ENCODE measurements at places on chromosomes 3 and 15.
A peak's percentile ranks its signal among the peaks of the same experiment; 100 is the strongest.

DNA sequence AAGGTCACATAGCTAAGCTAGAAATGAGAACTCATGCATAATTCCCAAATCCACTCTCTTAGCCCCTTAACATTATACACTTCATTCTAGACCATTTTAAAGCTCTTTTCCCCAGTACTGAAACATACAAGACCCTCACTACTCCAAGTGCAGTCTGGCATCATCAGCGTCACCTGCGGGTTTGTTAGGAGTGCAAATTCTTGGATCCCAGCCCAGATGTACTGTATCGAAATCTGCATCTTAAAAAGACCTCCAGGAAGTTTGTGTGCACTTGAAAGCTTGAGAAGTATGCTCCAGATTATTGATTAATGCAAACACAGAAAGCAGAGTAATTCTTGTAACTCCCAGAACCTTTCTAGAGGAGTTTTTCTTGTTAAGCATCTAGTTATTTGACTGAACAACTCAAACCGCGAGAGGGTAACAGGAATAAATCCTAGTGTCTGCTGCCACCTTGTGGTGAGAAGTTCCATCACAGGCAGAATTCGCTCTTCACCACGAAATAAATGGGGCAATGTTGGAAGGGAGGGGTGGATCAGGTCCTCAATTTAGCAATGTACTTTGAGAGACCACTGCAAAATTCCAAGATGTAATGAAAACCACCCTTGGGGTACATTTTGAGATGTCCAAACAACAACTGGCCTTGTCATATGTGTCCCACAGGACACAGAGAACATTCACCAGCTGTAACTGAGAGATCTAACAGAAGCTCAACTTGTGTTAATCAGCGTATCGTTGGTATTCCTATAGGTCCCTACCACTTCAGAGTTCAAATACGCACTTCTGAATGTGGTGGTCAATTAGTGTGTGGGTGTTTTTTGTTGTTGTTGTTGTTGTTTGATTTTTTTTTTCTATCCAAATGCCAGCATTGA is 583 bp upstream of the C3orf49 start:
- peak; percentile 69 for DNase-seq

DNA sequence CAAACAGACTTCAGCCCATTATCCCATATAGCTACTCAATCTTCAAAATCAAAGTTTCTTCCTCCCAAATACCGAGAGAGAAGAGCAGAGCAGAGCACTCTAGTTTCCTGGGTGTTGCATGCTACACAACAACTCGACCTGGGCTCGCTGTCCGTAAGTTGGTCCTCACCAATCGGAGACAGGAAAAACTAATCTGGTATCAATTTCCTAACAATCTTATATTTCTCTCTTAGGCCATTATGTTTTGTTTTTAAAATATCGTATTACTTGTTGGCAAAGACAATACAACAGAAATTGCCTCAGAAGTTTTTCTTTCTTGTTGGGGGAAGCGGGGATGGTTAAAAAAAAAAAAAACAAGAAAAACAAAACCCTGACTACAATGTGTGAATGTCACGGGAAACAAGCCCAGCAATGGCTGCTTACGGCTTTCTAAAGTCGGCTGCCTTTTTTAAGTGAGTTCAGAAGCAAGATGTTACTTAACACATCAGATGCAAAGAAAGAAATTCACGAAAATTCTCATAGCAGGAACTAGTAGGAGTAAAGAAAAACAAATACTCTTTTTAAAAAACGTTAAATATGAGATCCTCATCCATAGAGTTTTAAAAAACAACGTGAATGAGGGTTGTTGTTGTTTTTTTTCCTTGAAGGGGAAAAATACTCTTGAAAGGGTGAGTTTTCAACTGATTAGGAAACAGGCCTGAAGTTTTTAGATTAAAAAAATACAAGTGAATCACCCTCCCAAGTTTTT is 1.9 kb downstream of the VGLL4 start:
- DNase-seq = no peak

DNA sequence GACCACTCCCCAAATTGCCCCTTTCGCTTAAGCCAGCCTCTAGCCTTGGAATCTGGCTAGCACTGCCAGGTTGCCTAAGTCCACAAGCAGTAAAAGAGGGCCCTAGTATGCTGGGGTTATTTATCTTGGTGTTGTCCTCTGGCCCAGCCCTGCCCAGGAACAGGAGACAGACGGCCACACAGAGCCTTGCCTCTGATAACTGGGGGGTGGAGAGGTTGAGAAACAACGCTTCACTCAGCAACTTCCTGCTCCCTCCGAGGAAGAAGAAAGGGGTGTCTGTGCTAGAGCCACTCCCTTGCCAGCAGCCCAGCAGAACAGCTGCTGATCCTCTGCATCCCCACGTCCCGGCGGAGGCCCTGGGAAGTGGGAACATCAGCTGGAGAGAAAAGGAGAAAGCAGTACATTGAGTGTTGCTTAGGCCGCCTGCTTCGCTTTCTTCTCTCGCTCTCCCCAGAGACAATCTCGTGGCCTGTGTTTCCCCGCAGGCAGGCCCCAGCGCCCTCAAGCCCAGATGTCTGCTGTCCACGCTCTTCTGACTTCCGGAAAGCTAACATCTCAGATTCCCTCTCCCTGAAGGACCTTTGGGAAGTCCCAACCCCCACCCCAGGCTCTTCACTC is 22.6 kb upstream of the C3orf70 start:
- peak; percentile 68 for DNase-seq

DNA sequence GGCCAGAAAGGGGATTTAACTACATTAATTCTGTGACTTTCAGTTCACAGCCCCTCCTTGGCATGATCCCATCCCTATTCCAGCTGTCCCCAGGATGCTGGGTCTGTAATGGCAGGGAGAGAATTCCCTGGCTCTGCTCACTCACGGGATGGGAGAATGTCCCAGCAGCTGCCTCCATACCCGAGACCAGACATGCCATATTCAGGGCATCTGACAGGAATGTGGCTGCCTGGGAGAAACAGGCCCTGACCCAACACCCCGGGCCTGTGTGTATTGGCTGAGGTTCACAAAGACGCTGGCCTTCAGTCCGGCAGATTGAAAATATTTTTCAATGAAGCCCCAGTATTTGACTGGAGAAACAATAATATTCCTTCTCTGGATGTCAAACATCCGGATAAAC is 83.6 kb upstream of the SMAD3 start:
- DNase-seq = no peak

GRCh38 chr3:176262071-176262470 is 935.2 kb downstream of the TBL1XR1 start:
- no peak for DNase-seq

- no peak for DNase-seq
Measured at GRCh38 chr15:79357566-79357965, 46.7 kb downstream of the TMED3 start.
